T-cell (primary cell): ENCODE measurements at places on chromosomes 5 and 9.

DNA sequence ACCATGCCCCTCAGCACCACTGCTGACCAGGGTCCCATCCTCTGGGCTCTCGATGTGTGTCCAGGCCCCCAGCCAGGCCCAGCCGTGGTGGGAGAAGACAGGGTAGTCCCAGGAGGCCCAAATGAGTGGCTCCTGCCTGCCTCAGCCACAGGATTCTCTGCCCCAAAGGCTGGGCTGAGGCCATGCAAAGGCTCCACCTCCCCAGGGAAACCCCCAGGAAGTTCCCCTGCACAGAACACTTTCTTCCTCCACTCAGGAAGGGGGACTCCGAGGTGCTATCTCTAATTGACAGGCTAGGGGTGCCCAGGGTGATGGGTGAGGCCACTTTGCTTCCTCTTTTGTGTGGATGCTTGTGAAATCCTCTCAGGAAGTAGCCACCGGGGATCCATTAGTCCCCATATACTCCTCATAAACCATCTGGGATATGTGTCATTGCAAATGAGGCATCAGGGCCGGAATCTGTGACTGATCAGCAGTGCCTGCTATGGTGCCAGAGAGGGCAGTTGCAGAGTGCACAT lies 23.1 kb upstream of the TDRD7 start:
- no peak overlapping the region for H3K4me3 ChIP-seq
- H3K4me1 ChIP-seq: no peaks in the 10 kb centered on the region
- H3K27me3 ChIP-seq: peaks cover 47% of the 10 kb centered on the region
- DNase-seq: no peak

DNA sequence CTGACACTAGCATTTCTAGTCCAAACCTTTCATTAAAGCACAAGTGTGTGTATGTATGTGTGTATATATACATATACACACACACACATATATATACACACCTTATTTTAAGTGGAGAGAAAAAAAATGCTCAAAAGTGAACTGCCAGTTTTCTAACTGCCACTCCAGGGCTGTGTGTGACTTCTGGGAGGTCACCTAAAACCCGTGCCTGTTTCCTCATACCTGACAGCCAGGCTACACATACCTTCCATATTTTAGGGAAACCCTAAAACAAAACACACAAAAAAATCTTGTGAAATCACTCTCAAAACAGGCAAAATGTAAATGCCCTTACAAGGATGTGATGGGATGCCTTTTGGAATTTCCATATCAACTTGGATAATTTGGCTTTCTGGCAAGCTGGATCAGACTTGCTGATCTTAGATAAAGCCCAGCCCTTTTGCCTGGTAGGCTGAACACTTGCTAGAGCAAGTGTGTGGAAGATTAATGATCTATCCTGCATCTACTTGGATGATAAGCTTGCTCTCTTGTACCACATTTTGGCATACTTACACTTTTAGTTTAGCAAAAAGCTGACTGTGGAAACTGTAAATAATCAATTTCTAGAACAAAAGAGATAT lies 127.8 kb downstream of the GNAQ start:
- no peak for DNase-seq
- peaks cover 3% of the 10 kb centered on the region for H3K4me1 ChIP-seq
- no peak overlapping the region for H3K27ac ChIP-seq
- H3K36me3 ChIP-seq: no peaks in the 10 kb centered on the region

DNA sequence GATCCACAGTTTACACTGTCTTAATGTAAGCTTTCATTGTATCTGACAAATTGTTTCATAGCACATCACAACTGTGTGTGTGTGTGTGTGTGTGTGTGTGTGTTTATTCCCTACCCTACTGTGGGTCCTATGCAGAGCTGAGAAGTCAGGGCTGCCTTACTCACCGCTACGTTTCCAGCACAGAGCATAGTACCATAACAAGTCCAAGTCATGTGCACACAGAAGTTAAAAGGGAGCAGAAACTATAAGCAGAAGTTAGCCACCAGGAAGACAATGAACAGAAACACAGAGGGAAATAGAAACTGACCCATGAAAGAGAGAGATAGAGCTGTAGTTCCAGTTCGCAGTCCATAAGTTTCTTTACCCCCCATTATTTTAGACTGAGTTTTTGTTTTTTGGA lies 38.2 kb upstream of the DMXL1 start:
- H3K27me3 ChIP-seq: no peaks in the 10 kb centered on the region
- peaks cover 8% of the 10 kb centered on the region for H3K4me1 ChIP-seq
- no peak overlapping the region for H3K27ac ChIP-seq
- no peak for DNase-seq

GRCh38 chr5:66967826-66968262 lies 228.8 kb downstream of the CD180 start:
- no peak overlapping the region for H3K4me3 ChIP-seq
- no peaks in the 10 kb centered on the region for H3K36me3 ChIP-seq
